ENCODE measurements at places on chromosomes 7 and 10. TPM values are rescaled to one million over a fixed set of nuclear protein-coding genes. Genes with fewer than 3 reads are reported as not detected.
A peak's percentile ranks its signal among the peaks of the same experiment; 100 is the strongest.

- H3K4me3 ChIP-seq, result no peak overlapping the region
- no peaks in the 10 kb centered on the region for H3K27me3 ChIP-seq
- H3K27ac ChIP-seq, result no peak overlapping the region
- no peaks in the 10 kb centered on the region for H3K4me1 ChIP-seq
- peaks cover 23% of the 10 kb centered on the region for H3K36me3 ChIP-seq
Measured at GRCh38 chr7:19698331-19698730, 10.5 kb downstream of the POLR1F start.

- H3K27ac ChIP-seq, result no peak overlapping the region
- peaks cover 10% of the 10 kb centered on the region for H3K4me1 ChIP-seq
- peak; percentile 83 for DNase-seq
- no peak overlapping the region for H3K4me3 ChIP-seq
Measured at GRCh38 chr10:775245-776075, 86.0 kb upstream of the DIP2C start.

DNA sequence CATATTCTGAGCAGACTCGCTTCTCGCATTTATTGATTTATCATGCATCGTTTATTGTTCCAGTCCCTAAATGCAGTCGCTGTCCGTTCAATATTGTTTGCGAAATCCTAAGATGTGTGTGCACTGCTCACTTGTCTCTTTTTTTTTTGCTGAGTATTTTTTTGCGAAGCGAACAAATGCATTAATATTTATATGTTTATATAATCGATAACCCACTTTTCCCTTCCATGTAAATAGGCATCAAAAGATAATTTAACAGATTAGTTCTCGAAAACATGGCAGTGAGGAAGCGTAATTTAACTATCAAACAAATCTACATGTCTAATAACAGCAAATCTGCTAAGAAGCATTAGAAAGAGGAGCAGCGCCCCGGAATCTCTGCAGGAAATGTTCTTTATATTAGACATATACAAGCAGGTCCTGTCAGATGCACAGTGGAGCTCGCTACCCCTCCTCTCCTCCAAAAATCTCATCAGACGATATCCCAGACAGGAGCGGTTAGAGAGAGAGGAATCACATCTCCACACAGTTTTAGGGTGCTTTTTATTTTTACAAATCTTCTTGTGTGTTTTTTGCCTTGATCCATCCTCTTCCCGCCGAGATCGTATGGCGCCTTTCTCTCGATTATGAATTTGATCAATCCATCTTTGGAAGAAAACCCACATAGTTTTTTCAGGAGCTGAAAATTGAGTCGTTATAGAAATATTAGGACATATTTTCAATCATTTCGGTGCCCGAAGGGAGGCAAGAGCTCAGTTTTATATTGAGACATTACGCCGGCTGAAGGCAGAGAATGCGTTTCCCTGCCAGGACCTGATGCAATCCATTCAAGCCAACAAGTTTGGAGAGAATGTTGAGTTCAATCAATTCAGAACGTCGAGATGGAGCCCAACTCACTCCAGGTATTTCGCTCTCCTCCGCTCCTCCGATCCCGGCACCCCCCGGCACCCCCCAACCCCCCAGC is at the start of gene ARID5B:
ARID5B (plus strand) TSS at position 871 of the 964 bp plus-strand sequence; CDS start at position 882, 11 bp downstream.
- H3K36me3 ChIP-seq, result no peaks in the 10 kb centered on the region
- DNase-seq, result peak; percentile 83
- H3K27me3 ChIP-seq, result no peaks in the 10 kb centered on the region
- peak within 1 kb of the TSS; percentile 77 for H3K27ac ChIP-seq
- peak within 1 kb of the TSS; percentile 98 for H3K4me3 ChIP-seq

The PDE1C gene
- 43.1 TPM for total RNA-seq

GRCh38 chr10:79269969-79270368 is 77.3 kb upstream of the PPIF start:
- no peaks in the 10 kb centered on the region for H3K36me3 ChIP-seq
- H3K27me3 ChIP-seq, result no peaks in the 10 kb centered on the region

The TMEM229A gene
- not detected for total RNA-seq

The ADO gene
- 38.8 TPM for total RNA-seq

GRCh38 chr10:96270571-96270970 is 798 bp downstream of the BLNK start:
- DNase-seq, result no peak
- H3K4me3 ChIP-seq, result no peak overlapping the region
- no peak overlapping the region for H3K27ac ChIP-seq
- H3K4me1 ChIP-seq, result no peaks in the 10 kb centered on the region
- H3K27me3 ChIP-seq, result no peaks in the 10 kb centered on the region

The CPA5 gene
- total RNA-seq, result not detected

Data from GM23248 (cell line).